ENCODE measurements at places on chromosomes 12 and 14. TPM values are rescaled to one million over a fixed set of nuclear protein-coding genes. Genes with fewer than 3 reads are reported as not detected.

- H3K27me3 ChIP-seq, result no peaks in the 10 kb centered on the region
- no peak overlapping the region for H3K27ac ChIP-seq
- peak overlapping the region; percentile 78 for H3K4me3 ChIP-seq
- H3K36me3 ChIP-seq, result no peaks in the 10 kb centered on the region
Measured at GRCh38 chr14:70821584-70822529, 12.5 kb upstream of the MAP3K9 start.

- H3K27me3 ChIP-seq, result no peaks in the 10 kb centered on the region
- no peak for DNase-seq
- H3K4me1 ChIP-seq, result peaks cover 45% of the 10 kb centered on the region
- peaks cover 12% of the 10 kb centered on the region for H3K36me3 ChIP-seq
- no peak overlapping the region for H3K27ac ChIP-seq
Measured at GRCh38 chr14:50792634-50793068, 38.3 kb downstream of the NIN start.

DNA sequence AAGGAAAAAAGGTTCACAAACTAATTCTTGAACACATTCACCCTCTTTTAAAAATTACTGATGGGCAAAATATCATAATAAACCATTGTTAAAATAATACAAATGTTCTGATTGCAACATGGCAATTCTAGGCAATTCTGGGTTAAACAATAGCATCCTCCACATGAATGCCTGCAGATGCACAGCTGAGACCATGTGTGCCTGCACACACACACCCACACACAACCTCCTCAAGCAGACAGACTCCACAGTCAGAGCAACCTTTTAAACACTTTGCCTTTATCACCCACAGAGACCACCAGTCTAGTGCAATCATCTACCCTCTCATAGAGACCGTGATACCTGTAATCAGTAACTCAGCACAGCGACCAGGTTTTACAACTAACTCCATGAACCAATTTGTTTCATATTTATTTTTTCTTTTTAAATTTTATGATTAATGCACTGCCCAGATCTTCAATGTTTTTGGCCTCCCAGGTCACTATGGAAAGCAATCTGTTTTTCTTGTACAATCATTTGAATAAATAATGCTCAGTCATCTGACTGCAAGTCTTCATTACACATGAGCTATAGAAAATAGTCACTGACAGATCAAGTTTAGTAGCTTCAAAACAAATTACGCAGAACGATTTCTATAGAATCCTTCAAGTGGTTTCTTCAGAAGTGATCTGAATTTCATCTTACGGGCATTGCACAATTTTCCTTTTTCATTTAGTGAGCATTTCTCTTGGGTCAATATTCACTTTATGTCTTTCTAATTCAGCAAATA, 105.8 kb downstream of the PRKD1 start:
- DNase-seq, result no peak
- no peaks in the 10 kb centered on the region for H3K36me3 ChIP-seq
- H3K4me1 ChIP-seq, result peaks cover 30% of the 10 kb centered on the region
- no peak overlapping the region for H3K4me3 ChIP-seq
- no peaks in the 10 kb centered on the region for H3K27me3 ChIP-seq
- peak overlapping the region; percentile 18 for H3K27ac ChIP-seq

- H3K4me1 ChIP-seq, result peaks cover 48% of the 10 kb centered on the region
- H3K36me3 ChIP-seq, result peaks cover 22% of the 10 kb centered on the region
- no peak overlapping the region for H3K4me3 ChIP-seq
- no peak overlapping the region for H3K27ac ChIP-seq
Measured at GRCh38 chr12:6546016-6546415, 9.8 kb downstream of the IFFO1 start.

DNA sequence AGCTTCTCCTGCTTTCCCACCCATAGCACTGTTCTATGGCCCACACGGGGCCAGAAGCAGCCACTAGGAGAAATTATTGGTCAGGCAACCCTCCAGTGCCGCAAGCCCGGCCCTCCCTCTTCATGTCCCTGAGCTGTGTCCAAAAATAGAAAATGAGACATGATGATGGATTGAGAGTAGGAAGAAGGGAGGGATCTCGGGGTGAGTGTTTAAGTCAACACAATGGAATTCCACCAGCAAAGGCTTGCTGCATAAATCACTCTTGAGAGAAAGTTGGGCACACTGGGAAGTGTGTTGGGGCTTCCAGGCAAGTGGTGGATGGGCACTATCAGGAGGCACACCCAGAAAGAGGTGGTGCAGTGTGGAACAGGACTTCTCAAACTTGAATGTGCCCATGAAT, 94.2 kb downstream of the LLPH start:
- H3K27me3 ChIP-seq, result no peaks in the 10 kb centered on the region
- DNase-seq, result no peak
- H3K36me3 ChIP-seq, result no peaks in the 10 kb centered on the region
- no peak overlapping the region for H3K4me3 ChIP-seq
- H3K27ac ChIP-seq, result peak overlapping the region; percentile 91

DNA sequence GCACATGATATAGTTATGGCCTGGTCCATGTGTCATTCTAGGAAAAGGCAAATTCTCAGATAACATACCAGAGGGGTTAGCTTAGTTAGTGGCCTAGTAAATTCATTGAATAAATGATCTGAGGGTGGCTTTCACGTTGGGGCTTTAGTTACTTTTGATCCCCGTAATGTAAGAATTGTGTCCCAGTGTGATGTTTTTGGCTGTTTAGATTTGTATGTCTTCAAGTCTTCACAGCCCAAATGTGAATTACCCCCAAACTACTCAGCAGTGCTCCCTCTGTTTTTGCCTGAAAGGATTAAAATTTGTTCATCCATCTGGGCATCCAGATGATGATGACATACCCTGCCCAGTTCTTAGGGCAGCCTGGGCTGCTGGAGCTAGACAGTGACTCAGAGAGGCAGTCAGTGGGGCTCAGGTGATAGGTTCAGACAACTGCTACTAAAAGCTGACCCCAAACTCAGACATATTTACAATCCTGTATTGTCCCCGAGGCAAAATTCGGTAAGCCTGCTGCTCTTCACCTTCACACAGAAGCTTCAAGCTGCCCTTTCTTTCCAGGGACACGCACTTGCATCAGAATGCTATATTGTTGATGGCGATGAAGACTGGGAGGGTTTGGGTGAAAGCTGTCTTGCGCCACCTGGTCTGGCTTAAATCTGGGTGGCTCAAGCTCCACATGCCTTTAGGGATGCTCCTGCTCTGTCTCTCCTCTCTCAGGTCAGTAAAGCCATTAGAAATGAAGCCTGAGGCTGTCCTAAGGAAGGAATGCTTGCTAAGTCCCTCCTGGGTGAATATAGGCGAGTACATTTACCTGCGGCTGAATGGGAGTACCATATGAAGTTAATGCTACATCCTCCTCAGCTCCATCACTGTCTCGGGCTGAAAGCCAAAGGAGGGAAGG, 10.3 kb downstream of the GPRC5D start:
- H3K4me1 ChIP-seq, result no peaks in the 10 kb centered on the region
- H3K27ac ChIP-seq, result no peak overlapping the region
- H3K27me3 ChIP-seq, result no peaks in the 10 kb centered on the region
- no peaks in the 10 kb centered on the region for H3K36me3 ChIP-seq
- DNase-seq, result no peak

- no peaks in the 10 kb centered on the region for H3K4me1 ChIP-seq
- no peaks in the 10 kb centered on the region for H3K36me3 ChIP-seq
- H3K27me3 ChIP-seq, result no peaks in the 10 kb centered on the region
- DNase-seq, result no peak
- H3K4me3 ChIP-seq, result no peak overlapping the region
- no peak overlapping the region for H3K27ac ChIP-seq
Measured at GRCh38 chr14:79534703-79535353, 676.5 kb downstream of the DIO2 start.

- peak; percentile 14 for DNase-seq
- no peak overlapping the region for H3K27ac ChIP-seq
- H3K36me3 ChIP-seq, result peaks cover 2% of the 10 kb centered on the region
Measured at GRCh38 chr14:99192830-99193229, 79.2 kb downstream of the BCL11B start.

GRCh38 chr14:39884091-39884490, 451.9 kb upstream of the FBXO33 start:
- H3K36me3 ChIP-seq, result no peaks in the 10 kb centered on the region
- H3K27me3 ChIP-seq, result no peaks in the 10 kb centered on the region
- no peak for DNase-seq
- H3K4me3 ChIP-seq, result no peak overlapping the region

DNA sequence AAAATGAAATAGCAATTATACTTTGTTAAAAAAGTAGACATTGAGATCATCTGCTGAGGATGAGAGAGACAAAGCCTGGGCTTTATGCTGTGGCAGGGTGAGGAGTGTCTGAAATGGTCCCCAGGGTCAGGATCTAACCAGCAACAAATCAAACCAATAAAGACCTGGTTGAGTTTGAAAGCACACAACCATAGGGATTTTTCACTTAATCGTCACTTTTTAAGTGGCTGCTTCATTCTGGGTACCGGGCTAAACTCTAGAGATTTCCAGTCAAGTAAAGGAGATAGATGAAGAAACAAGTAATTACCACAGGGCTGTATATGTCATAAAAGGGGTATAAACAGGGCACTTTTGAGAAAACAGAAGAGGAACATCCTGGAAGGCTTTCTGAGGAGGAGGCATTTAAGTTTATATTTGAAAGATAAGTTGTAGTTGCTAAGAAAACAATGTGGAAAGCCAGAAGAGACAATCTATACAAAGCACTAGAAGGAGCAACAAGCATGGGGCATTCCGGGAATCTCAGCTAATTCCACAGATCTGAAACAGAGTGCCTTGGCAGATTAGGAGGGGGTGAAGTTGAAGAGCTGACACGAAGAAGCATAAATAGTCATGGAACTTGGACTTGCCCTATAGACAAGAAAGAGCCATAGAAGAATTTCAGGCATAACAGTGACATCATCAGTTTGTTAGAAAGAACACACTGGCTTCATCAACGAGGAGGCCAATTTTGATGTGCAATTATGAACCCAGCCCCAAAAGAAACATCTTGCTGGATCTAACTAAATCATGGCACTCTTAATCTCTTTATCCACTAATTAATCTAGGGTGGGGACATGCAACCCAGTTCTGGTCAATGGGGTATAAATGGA, 46.9 kb upstream of the FRS2 start:
- H3K27me3 ChIP-seq, result no peaks in the 10 kb centered on the region
- no peak overlapping the region for H3K27ac ChIP-seq
- H3K4me3 ChIP-seq, result no peak overlapping the region
- H3K4me1 ChIP-seq, result peaks cover 10% of the 10 kb centered on the region

DNA sequence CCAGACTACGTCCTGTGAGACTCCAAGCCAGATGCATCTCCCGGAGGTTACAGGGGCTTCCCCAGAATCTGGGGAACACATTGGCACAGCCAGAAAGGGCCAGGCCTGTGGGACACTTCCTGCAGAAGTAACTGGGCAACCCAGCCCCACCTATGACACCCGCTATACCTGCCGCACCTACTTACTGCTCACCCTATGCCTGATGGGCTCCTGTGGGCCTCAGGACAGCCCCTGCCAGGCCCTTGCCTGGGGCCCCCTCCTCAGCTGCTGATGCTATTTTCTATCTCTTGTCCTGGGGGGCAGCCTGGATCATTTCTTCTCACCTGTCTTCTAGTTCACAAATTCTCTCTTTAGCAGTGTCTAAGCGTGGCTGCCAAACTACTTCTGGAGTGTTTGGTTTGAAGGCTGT, 28.7 kb downstream of the JAG2 start:
- DNase-seq, result peak; percentile 47
- H3K36me3 ChIP-seq, result peaks cover 14% of the 10 kb centered on the region
- H3K27me3 ChIP-seq, result peaks cover 2% of the 10 kb centered on the region
- H3K4me1 ChIP-seq, result no peaks in the 10 kb centered on the region
- H3K27ac ChIP-seq, result no peak overlapping the region

- no peaks in the 10 kb centered on the region for H3K36me3 ChIP-seq
- no peaks in the 10 kb centered on the region for H3K27me3 ChIP-seq
- no peak overlapping the region for H3K4me3 ChIP-seq
- H3K4me1 ChIP-seq, result peaks cover 4% of the 10 kb centered on the region
Measured at GRCh38 chr12:75322464-75322863, 7.7 kb downstream of the CAPS2 start.

DNA sequence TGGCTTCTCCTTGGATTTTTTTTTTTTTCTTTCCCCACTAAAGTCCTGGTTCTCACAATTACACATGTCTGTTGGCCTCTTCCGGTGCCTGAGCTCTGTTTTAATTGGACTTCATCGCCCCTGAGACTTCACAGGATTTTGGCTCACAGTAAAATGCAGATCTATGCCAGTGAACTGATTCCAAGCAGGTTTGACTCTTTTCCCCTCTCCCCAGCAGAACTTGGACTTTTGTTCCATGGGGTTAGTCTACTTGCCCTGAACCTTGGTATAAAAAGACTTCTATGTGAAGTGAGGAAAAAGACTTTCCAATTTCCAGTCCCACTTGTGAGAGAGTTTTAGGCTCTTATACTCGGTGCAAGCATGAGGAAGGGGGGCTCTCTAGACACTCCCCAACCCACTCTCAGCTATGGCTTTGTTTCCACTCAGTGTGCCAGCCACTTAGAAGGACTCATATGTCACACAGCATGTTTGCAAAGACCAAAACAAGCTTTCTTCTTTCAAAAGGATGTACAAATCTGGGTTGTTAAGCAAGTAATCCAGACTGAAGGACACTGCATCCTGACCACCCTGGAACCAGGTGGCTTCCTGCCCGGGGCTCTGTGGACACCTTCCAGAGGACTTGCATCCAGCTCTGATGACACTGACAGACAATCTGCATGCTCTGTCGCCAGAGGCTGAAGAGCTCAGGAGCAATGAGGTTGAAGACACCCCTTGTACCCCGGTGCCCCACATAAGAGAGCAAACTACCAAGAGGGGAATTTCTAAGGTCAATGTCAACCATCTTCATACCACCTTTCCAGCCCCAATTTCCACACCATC, 221.9 kb upstream of the EGLN3 start:
- no peak overlapping the region for H3K4me3 ChIP-seq
- H3K27ac ChIP-seq, result no peak overlapping the region
- DNase-seq, result no peak

DNA sequence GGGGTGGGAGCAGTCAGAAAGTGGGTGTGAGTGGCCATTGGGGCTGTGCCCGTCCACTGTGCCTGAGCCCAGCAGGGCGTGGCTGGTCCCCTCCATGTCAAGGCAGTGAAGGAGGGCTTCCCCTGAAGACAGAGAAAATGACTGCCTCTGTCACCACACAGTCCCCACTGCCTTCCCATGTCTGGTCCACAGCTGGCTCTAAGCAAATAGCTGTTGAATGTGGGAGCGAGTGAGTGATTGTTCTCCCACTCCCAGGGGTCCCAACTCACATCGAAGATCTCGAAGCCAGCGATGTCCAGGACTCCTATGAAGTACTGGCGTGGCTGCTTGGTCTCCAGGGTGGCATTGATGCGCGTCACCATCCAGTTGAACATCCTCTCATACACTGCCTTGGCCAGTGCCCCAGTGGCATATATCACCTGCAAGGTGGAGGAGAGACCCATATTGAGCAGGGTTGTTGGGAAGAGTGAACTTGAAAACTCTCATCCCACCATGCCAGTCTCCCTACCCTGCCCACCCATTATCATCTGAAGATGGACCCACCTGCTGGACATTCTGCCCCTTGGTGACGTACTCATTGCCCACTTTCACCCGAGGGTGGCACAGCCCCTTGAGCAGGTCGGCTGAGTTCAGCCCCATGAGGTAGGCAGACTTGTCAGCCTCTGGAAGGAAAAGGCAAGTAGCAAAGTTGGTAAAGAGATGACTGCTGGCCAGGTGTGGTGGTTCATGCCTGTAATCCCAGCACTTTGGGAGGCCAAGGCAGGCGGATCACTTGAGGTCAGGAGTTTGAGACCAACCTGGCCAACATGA, 6.6 kb downstream of the MYH7 start:
- no peak overlapping the region for H3K4me3 ChIP-seq
- peak; percentile 63 for DNase-seq
- peaks cover 34% of the 10 kb centered on the region for H3K27me3 ChIP-seq

TMEM30B gene
- 9.3 TPM for total RNA-seq

HOXC11 gene
- total RNA-seq, result not detected

CDC42BPB gene
- 113 TPM for total RNA-seq

BBOF1 gene
- total RNA-seq, result 9.3 TPM

DHH gene
- not detected for total RNA-seq

JDP2 gene
- 78.0 TPM for total RNA-seq

DLK1 gene
- total RNA-seq, result not detected

All from chondrocyte (in vitro differentiated cells).